Kidney (tissue), 22 donors: ENCODE measurements at places on chromosomes 3 and 15.
A peak's percentile ranks its signal among the peaks of the same experiment; 100 is the strongest.

GRCh38 chr3:142106548-142106947 lies 42.8 kb downstream of the TFDP2 start:
- DNase-seq, result no peak

GRCh38 chr15:28921919-28922706 lies 36.3 kb downstream of the APBA2 start:
- peak; percentile 50 for DNase-seq

DNA sequence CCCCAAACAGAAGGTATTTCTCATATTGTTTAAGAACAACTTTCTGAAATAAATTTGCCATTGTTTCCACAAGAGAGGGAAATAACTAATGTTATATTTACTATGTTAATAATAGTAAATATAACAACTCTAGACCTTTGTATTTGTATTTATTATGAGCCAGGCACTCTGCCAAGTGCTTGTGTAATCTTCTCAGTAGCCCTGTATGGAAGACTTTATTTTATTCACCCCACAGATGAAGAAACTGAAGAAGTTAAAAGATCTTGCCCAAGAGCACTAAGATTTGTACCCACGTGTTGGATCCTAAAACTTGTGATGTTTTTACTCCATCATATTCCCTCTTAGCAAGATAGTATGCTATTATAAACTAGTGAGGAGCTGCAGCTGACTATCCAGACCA lies 12.0 kb upstream of the GNB4 start:
- no peak for DNase-seq

GRCh38 chr3:123523023-123523412 lies 61.8 kb downstream of the HACD2 start:
- DNase-seq, result no peak

GRCh38 chr3:81242871-81243270 lies 518.6 kb downstream of the GBE1 start:
- no peak for DNase-seq

- no peak for DNase-seq
These were observed 5.4 kb downstream of the PFN2 start for GRCh38 chr3:149965278-149965677.

DNA sequence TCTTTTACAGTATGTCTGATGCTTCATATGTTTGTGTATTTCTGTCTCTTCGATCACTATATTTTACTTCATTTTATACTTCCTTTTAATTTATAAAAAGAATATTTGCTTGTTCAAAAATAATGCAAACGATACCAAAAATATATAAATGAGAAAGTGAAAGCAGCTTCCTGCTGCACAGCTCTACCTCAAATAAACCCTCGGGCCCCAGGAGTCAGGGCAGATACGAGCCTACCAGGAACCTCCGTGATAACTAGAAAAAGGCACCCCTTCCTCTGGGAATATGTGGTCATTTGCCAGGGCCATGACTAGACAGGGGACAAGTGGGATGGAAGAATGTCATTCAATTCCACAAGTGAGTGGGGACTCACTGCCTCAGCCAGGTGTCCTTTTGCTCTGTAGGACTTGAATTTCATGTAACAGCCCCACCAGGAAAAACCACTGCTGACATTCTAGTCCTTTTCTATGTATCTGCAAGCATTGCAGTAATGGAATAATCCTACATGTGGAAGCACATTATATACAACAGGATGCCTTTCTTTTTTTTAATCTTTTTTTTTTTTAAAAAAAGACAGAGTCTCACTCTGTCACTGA lies 133.3 kb downstream of the SUCLG2 start:
- no peak for DNase-seq

DNA sequence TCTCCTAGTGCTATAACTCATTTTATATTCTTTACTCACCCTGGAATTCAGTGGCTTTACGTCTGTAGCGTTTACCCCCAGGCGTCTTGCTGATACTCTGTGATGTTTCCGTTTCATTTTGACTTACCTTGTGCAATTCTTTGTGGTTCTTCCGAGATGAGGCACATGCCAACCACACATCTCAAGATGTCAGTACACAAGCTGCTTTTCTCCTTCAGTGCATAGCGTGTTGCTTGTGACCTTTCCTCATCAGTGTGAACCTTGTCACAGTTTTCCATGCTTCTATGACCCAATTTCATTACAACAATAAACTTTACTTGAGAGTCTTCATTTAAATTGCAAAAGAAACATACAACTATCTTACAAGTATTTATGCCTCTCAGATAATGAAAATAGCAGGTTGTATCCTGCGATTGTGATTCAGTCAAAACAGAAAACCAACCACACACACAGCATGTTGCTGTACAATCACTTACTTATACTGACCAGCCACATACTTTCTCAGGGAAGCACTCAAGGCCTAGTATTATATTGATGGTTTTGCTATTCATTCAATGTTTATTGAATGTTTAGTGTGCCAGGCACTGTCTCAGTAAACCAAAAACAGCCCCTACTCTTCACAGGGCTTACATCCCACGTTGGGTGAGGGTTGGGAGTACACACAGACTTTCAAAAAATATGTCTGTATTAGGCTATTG lies 4.6 kb upstream of the TBL1XR1 start:
- no peak for DNase-seq

DNA sequence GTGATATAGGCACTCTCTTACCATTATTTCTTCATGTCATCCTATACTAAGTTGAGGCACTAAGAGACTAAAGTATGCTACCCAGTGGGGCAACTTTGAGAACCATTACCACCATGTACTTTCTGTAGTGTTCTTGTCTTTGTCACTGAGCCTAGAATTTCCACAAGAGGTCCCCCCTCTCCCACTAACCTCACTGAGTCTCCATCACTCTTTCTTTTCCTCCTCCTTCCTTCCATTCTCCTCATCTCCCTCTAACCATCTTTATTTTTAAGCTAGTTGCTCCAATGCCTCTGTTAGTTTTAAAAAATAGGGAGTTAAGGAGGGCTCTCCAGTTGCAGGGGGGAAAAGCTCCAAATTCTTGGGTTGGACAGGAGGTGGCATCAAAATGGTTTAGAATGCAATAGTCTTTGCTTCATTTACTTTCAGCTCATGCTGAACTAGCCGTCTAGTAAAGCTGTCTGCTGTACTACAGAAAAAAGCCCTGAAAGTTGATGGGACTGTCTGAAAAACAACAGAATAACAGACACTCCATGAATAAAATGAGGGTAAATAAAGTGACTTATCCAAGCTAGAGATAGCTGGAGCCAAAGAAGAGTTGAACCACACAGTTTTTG lies 85.1 kb upstream of the MYRIP start:
- peak; percentile 2 for DNase-seq

- no peak for DNase-seq
These were observed 60.1 kb upstream of the PRR23E start for GRCh38 chr3:127132876-127133275.

DNA sequence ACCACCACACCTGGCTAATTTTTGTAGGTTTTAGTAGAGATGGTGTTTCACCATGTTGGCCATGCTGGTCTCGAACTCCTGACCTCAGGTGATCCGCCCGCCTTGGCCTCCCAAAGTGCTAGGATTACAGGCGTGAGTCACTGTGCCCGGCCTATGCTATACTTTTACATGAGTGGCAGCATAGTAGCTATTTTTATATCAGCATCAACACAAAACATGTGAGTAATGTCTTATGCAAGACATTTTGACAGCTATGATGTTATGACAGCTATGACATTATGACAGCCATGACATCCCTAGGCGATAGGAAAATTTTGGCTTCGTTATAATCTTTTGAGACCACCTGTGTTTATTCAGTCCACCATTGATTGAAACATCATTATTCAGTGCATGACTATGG lies 4.1 kb upstream of the NAALADL2 start:
- DNase-seq, result no peak

- no peak for DNase-seq
These were observed 185.1 kb upstream of the UBE2E1 start for GRCh38 chr3:23620638-23621015.

- no peak for DNase-seq
These were observed 94.4 kb downstream of the DNASE1L3 start for GRCh38 chr3:58116161-58116955.

- no peak for DNase-seq
These were observed 13.4 kb upstream of the SELENOT start for GRCh38 chr3:150589759-150590158.

GRCh38 chr3:27758083-27758482 lies 36.0 kb upstream of the EOMES start:
- no peak for DNase-seq

DNA sequence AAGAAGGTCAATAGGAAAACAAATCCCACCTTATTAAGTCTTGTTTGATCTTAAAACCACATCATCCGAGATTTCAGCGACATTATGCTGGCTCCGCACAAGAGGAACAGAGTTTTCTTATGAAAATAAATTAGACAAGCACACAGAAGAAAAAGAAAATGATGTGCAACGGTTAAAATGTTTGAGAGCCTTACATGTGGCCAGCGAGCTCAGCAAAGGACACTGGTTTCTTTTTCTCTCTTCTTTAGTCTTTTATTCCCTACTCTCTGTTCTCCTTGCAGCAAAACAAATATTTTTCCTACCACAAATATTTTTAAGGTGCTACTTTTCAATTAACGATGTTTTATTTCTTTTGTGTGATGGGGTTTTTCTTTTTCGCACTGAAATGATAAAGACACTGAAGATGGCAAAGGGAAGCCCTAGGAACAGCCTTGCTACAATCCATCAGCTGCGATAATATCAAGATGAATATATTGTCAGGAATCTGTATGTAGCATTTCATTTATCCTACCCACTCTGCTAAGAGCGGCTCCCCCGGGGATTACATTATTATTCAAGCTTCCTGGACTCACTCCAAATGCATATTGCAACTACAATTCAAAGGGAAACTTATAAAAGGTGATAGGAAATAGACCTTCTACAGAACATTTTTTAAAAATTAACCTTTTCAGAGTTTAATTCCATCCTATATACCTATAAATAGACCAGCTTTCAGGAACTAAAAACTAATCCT lies 72.9 kb downstream of the ANXA2 start:
- no peak for DNase-seq

GRCh38 chr3:184733971-184734608 lies 22.2 kb upstream of the MAGEF1 start:
- DNase-seq, result no peak

GRCh38 chr3:167653155-167653554 lies 587 bp downstream of the WDR49 start:
- DNase-seq, result no peak

GRCh38 chr3:133754455-133754854 lies 8.3 kb downstream of the TF start:
- DNase-seq, result no peak

GRCh38 chr3:129144786-129145185 lies 16.1 kb downstream of the ISY1 start:
- DNase-seq, result no peak

DNA sequence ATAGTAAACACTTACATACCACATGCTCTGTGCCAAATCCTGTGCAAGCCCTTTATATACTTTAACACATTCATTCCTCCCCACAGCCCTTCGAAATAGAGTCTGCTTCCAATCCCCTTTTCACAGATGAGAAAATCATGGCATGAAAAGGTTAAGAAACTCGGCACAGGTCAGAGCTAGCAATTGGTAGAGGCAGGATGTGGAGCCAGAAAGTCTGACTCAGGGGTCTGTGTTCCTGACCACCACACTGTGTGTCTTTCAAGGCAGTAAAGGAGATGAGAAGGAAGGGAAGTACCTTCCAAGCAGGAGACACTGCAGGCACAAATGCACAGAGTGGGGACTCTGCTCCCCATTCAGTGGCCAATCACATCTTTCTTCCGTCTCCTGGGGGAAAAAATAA lies 61.1 kb downstream of the SCN11A start:
- DNase-seq, result no peak

GRCh38 chr3:146404436-146404835 lies 64.9 kb downstream of the PLSCR2 start:
- DNase-seq, result no peak

DNA sequence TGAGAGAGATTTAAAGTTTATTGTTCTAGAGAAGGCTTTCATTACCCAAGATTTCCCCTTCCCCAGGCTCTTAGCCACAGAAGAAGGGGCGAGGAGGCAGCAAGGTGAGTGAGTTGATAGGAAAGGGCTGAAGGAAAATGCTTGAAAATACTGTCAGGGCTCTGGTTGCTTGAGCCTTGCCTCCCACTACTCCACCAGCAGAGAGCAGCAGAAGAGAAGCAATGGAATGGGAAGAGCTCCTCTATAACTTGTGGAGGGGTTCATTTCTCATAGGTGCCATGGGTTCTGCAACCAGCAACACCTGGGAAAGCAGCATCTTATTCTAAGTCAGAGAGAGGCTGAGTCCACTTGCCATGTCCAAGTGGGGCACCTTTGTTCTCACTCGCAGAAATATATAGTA lies 184.0 kb upstream of the CNTN6 start:
- no peak for DNase-seq

GRCh38 chr3:133956353-133956752 lies 60.7 kb upstream of the RAB6B start:
- no peak for DNase-seq

- no peak for DNase-seq
These were observed 26.3 kb upstream of the SLC28A2 start for GRCh38 chr15:45225506-45226273.

DNA sequence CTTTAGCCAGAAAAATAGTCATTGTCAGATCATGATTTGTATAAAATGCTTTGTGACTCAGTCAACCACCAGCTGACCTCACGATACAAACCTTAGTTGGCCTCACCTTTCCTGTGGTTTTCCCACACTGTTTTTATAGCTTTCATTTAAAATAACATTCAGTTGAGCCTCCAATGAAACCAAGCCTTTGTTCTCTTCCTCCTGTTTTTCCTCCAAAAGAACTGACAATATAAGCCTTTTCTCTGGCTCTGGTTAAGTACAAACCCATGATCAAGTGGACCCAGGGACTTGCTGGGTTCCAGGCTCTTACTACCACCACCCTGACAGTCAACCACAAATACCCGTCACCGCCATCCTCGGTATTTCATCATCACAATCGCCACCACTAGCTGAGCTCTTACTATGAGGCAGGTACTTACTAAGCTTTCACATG lies 81.7 kb downstream of the TAMM41 start:
- DNase-seq, result no peak

DNA sequence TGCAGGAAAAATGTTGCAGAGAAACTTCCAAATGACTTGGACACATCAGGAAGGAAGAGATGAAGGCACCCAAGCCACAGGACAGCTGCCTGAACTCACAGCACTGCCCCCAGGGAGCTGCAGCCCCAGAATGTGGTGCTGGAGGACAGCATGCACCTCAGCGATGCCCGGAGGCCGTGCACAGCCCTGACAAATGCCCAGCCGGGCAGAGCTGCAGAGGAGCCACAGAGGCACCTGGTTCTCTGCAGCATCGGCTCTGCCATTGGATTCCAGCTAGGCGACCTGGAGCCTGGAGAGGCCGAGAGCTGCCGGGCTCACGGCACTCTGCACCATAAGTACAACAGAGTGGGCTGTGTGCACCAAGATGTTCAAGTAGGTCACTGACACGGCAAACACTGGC lies 97.5 kb downstream of the OCA2 start:
- DNase-seq, result no peak

DNA sequence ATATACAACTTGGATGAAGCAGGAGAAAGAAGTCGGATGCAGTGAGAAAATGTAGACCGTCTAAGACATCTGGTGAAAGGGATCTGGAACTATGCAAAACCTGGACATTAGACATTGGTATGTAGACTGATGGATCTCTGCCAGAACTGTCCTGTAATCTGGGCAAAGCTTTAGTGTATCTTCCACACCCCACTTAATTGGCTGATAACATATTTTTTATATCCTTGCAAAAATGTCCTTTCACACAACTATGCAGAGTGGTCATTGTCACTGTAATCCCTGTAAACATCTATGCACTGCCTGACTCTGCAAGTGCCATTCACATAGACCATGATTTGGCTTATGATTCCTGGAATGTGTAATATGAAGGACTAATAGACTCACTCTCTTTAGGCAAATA lies 163.1 kb downstream of the TUSC7 start:
- no peak for DNase-seq

- peak; percentile 89 for DNase-seq
These were observed 10.2 kb upstream of the KCNMB3 start for GRCh38 chr3:179260949-179261765.

- no peak for DNase-seq
These were observed 129.1 kb upstream of the CNTN6 start for GRCh38 chr3:963755-964154.
